ENCODE measurements at places on chromosomes 3 and 15.

- no peak for DNase-seq
Measured at GRCh38 chr15:69636169-69636915, 183.7 kb downstream of the RPLP1 start.

GRCh38 chr3:99710094-99710493, 71.7 kb downstream of the COL8A1 start:
- no peak for DNase-seq

DNA sequence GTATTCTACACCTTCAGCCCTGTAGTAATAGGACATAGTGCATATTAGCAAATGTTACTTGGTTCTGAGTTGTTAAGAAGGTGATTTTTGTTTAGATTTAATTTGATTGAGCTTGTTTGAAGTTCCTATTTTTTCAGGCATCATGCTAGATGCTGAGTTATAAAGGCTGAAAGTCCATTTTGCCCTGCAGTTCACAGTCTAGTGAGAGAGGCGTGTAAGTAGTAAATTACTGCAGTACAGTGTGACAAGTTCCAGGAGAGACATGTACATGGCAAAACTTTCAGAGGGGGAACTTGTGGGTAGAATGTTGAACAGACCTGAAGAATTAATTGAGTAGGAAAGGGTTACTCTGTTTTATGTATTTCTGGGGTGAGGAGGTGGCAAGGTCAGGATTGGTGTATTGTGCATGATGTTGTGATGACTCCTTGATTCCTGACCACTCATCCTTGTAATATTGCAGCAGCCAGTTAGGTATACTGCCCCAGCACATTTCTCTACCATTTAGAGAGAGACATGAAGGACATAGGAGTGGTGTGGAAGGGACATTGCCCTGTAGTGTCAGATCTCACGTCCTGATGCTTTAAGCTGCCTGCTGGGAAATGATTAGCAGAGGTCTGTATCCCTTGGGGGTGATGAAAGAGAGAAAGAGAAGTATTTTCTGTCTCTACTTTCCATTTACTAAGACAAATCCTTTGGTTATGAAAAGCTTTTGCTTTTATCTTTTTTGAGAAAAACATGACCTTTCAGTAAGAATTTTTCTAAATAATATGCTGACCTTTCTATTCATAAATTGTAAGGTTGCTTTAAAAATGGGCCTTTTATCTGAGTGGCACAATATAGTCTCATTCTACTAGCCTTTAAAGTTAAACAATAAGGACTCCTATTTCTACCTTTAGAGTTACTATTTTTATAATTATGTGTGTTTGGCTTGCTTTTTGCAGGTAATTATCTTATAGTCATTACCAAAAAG, 16.9 kb downstream of the SACM1L start:
- DNase-seq: no peak

DNA sequence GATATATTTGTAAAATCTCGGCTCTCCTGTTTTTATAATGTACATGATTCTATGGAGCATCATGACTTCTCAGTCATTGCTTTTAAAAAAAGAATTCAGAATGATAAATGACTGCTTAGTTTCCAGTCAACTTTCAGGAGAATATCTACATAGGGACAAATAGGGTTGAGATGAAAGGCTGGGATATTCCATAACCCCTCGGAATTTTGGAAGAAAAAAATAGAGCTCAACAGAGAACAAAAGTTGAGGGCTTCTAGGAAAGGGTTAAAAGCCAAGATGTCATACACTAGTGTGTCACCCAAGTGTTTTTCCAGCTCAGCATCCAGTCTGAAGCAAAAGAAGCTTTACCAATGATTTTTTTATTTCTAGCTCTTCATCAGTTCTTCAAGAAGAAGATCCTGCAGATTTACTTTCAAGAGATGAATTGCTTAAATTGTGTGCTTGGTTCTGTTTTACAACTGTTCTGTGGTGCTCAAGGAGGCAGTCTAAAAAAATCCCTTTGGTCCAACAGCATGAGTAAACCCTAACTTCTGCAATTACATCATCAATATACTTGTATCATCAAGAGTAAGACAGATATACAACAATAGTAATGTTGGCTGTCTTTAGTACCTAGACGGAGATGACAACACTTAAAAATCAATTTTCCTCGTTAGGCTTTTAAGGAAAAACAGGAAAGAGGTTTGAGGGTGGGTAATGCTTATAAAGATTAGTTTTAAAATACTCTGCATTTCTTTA, 979 bp downstream of the UNC13C start:
- DNase-seq: no peak

GRCh38 chr3:182904164-182904563, 76.2 kb downstream of the DCUN1D1 start:
- DNase-seq: no peak

Measured in right renal pelvis (tissue), 4 donors.